Fibroblast of skin of left quadriceps (primary cell): ENCODE measurements at places on chromosomes 1 and 21.

DNA sequence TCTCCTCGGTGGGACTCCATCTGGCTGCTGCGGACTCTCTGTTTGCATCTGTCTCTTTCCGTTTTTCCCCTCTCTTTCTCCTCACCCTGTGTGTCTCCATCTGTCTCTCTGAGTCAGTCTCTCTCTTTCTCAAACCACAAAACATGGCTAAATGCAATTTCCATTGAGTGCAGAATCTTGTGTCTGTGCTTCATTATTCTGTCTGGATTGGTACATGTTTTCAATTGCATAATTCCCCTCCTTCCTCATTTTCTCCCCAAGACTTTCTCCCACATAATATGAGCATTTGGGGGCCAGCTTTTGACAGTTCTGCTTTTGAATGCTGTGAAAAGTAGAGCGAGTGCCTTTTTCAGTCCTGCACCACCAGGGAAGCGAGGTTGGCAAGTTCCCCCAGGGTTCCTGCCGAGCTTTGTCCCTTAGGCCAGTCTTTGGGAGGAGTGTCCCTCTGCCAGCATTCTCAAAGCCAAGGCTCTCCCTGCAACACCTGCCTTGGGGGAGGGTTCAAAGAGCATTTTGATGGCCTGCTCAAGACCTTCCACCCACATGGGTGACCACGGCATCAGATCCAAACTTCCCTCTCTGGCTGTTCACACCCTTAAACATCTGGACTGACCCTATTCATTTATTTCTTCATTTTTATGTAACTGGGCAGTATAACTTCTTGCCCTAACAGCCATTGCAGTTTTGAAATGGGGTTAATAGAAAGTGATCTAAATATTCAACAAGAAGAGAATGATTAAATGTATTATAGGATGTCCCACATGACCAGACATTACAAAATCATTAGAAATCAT is 32.8 kb upstream of the SCMH1 start:
- peak; percentile 7 for DNase-seq

DNA sequence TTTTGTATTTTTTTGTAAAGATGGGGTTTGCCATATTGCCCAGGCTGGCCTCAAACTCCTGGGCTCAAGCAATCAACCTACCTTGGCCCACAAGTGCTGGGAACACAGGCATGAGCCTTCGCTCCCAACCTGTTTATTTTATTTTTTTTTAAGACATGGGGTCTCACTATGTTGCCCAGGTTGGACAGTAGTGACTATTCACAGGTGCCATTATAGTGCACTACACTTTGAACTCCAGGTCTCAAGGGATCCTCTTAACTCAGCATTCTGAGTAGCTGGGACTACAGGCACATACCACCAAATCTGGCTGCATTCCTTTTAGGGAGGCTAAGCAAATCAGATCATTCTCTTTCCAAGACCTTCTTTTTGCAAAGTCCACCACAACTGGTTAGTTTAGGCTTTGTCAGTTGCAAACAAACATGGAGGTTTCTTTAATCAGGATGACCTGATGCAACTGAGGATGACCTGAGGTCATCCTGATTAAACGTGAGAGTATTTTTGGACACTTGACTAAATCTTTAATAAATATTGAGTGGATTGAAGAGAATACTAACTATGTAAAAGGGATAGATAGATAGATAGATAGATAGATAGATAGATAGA is 30.0 kb upstream of the RALGPS2 start:
- DNase-seq, result no peak

GRCh38 chr1:151620286-151620685 is 8.4 kb downstream of the SNX27 start:
- DNase-seq, result no peak

GRCh38 chr1:60978421-60979357 is 103.7 kb upstream of the NFIA start:
- no peak for DNase-seq

DNA sequence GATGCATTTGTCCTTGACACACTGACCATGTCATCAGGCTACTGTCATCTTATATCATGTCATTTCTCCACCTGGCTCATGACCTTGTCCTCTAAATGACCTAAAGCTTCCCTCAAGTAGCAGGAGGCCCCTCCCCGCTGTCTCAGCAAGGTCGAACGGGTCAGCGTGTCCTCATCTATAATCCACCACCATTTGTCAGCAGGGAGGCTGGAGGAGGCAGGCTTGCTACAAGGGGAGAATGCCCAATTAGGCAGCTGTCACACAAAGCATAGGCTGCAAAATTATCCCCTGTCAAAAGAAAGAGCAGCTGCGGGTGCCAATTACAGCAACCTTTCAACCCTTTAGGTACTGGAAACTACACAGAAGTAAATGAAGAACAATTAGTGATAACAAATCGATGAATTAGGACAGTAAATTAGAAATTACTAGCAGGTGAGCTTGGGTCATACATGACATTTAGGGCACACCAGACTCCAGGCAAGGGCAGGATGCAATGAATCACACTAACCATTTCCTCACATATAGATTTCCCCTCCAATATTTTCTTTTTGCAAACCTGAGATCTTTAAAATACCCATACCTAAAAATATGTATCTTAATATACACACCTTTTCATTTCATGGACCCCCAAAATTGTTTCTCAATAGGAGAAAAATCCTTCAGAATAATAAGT is 61.2 kb downstream of the NRIP1 start:
- DNase-seq, result no peak

DNA sequence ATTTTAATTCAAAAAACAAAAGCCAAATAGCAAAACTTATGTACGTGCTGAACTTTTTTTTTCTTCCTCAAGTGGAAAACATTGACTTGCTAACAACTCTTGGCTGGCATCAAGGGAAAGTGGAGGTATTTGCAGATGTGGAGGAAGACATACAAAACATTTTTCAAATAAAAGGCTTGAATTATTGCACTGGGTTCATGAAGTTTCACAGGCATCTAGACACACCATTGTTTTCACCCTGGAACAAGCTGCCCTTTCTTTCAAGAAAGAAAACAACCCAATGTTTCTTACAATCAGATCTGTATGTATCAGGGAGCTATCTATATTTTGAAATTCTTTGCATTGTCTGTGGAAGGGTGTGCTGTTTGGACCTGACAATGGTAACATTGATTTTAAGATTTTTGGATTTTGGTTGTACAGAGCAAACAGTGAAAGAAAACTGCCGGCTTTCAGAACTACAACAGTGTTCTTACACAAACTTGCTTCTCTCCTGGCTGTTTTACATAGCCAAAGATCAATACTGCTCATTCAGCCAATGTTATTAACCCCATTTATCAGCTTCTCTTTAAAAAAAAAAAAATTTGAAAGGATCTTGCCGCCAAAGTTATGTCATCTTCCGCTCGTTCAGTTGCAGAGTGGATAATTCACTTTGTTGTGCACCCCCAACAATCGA is 187.7 kb upstream of the FOXD3 start:
- no peak for DNase-seq

- no peak for DNase-seq
Observed at GRCh38 chr21:26806801-26807295, 38.4 kb downstream of the ADAMTS1 start.

GRCh38 chr1:17199267-17200044 is 5.5 kb upstream of the PADI1 start:
- DNase-seq, result no peak

GRCh38 chr1:185984113-185984836 is 250.1 kb downstream of the HMCN1 start:
- DNase-seq, result no peak

DNA sequence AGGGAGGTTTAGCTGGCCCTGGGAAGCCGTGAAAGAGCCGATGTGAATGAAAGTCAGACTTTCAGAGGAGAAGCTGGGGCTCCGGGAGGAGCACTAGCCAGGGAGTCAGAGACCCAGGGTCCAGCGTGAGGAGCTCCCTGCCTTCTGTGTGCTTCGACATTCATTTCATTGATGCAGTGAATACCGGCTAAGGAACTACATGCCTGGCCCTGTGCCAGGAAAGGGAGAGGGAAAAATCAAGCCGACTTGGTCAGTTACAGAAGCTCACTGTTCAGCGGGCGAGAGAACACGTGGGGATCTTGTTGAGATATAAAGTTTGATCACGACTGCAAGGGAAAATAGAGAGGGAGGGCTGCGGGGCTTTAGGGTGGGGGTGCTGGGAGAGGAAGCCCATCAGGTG is 76.7 kb upstream of the RUNX3 start:
- peak; percentile 8 for DNase-seq

DNA sequence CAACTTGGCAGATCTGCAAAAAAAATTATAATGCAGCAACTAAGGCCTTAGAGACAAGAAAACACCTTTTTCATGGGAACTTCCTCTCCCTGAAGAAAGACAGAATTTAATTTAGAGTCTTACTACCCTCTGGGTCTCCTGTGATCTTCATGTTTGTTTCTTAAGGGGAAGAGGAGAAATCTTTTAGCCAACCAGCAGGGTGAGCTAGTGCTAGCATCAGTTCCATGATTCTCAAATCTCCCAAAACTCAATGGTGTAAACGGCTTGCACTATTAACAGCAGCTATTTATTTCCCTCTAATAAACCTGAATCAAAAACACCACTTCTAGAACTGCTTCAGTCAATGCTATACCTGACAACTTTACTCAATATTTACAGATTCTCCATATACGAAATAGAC is 3.8 kb downstream of the ZNF644 start:
- no peak for DNase-seq

DNA sequence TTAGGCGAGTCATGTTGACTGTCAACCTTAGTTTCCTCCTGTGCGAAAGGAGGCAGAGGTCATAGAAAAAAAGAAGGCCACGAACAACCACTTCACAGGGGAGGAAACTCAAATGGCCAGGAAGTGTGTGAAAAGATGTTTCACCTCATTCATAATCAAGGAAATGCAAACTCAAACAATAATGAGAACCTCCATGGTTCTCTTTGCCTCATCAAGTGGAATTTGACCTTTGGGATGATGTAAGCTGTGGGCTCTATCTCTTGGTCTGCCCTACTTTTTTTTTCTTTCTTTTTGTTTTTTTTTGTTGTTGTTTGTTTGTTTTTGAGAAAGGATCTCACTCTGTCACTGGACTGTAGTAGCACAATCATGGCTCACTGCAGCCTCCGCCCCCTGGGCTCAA is 55.9 kb upstream of the GRHL3 start:
- DNase-seq, result no peak

DNA sequence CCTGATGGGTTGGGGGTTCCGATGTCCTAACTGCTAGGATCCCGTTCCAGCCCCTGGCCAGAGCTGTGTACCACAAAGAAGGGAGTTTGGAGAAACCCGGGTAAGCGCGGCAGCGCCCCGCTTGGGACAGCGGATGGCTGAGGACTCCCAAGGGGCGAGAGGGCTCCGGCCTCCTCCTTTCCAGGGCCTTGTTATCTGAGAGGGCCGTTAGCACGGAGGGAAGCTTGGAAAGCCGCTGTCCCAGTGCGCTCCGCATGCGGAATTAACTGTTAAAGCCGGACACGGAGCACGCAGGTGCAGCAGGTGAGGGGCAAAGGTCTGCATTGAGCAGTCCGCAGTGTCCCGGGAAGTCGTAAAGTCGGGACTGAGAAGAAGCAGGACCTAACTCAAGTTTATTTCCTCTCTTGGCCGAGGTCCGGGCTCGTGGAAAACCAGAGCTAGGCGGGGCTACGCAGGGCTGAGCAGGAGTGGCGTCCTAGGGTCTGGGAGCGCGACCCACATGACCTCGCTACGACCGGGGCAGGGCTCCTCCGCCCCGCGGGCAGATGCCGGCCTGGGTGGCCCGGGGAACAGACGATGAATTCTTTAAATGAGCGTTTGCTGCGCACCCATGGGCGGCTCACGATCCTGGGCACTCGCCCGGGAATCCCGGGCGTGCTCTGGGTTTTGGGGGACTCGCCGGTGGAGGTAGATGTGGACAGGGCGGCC is 4.5 kb downstream of the LHX4 start:
- DNase-seq, result no peak

DNA sequence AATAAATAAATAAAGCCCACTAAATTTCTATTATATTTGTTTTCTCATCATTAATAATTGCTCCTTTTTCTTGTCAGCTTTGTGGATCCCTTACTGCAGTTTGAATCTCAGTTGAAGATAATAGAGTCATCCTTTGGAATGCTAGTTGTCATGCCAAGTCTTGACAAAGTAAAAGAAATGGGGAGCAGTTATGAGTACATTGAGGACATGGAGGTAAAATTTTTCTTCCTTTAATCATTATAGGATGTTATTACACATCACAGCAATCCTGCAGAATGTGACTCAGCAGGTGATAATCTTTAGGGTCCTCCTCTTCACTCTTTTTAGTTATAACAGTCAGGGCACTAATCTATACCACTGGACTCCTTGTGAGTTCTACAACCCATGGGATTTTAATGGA is 24.1 kb downstream of the MROH9 start:
- DNase-seq, result peak; percentile 29

- DNase-seq, result no peak
Observed at GRCh38 chr21:44836666-44837471, 19.0 kb upstream of the SUMO3 start.

DNA sequence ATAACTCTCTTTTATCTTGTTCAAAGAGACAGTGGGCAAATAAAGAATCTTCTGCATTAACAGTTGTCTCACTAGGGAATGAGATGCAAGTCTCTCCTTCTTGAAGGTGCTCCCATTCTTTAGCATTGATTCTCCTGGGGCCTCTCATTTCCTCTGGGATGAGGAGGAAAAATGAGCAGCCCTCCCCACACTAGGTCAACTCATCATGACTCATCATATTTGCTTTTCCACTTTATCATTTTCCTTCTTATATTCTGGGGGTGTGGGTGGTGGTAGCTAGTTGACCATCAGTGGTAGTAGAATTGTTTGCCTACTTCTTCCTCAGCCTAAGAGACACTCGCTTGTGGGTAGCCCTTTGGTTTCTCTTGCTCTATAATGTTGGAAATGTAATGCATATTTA is 182.0 kb upstream of the C1orf87 start:
- DNase-seq, result no peak

- DNase-seq, result no peak
Observed at GRCh38 chr1:38061883-38062328, 15.3 kb upstream of the POU3F1 start.

- no peak for DNase-seq
Observed at GRCh38 chr1:222168621-222169020, 379.3 kb downstream of the HHIPL2 start.

DNA sequence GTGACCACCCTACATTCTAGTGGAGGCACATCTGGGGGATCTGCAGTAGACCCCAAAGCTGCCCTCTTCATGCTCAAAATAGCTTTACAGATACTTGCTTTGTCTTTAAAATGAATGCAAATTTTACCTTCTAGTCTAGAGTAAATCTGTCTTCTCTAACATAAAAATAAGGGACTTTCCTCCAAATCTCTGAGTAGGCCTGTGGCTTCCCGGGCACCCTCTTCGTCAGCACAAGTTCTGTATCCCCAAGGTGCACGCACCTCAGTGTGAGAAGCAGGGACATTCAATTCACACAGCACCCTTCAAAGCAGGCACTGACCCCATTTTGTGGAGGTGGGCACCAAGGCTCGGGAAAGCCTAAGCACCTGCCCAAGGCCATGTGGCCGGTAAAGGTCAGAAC is 19.0 kb downstream of the MEF2D start:
- no peak for DNase-seq

- DNase-seq, result no peak
Observed at GRCh38 chr1:114081437-114082303, 72.0 kb downstream of the SYT6 start.

- DNase-seq, result peak; percentile 12
Observed at GRCh38 chr1:151585622-151586021, 26.2 kb upstream of the SNX27 start.
